Hippocampal formation (tissue), 2 donors: ENCODE measurements at places on chromosomes 6 and 20.

GRCh38 chr20:4026093-4026601, 10.8 kb upstream of the RNF24 start:
- no peak for DNase-seq

DNA sequence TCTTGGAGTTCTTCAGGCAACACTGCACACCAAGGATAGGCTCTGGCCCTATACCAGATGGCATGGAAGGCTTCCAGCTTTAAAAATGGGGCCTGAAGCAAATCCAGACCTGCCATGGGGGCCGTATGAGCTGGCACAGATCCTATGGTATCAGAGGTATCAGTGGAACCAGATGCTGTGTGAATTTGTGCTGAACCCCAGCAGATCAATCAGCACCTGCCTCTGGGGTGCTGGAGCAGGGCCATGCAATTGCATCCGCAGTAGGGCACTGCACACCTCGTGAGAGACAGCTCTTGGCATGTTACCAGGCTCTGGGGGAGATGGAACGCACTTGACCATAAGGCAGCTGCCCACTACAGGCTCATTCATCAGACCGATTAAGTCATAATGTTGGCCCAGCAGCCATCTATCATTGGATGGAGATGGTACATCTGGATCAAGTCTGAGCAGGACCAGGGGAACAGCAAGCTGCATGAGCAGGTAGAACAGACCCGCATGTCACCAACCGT, 221.5 kb downstream of the MYLK4 start:
- DNase-seq = no peak

DNA sequence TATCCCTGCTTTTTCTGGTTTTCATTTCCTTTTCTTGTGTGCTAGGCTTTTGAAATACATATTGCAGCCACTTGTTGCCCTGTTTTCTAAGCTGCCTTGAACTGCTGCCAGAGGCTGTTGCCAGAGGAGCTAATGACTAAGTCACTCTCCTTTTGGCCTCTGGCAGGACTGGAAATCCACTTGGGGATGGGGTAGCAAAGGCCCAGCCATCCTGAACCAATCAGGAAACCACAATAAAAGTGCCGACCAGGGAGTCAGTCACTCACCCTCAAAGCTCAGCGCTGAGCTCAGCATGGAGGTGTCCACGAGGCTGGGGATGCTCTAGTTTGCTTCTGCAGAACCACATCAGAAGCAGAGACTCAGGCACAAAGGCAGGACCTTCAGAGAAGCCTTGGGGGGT, 813.0 kb downstream of the DHX35 start:
- no peak for DNase-seq

DNA sequence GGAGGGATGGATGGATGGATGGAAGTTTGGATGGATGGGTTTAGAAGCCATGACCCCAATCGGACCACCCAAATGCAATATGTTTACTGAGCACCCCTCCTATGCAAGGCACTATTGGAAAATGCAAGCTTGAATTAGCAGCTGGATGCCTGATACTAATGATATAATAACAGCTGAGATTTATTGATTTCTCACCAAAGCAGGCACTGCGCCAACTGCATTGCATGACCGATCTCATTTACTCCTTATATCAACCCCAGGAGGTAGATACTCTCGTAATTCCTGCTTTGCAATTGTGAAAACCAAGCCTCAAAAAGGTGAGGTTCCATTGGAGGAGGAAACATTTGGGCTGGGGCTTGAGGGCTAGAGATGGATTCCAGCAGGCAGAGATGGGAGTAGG, 89.7 kb downstream of the KCNB1 start:
- no peak for DNase-seq

DNA sequence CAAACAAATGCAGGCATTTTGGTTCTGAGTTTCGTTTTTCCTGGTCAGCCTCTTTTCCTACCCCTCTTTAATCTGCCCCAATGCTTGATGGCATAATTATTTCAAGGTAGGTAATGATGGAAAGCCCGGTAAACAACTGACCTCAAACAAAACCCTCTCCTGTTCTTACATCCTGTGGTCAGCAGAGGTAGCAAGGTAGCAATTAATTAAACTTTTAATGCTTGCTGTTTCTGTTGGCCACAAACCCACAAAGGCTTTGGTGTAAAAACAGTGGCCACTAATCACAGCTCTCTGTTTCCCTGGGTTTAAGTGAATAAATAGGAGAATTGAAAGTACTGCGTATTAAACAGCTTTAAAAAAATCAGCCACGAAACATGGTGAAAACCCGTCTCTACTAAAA, 261.5 kb upstream of the SOX4 start:
- DNase-seq = no peak

DNA sequence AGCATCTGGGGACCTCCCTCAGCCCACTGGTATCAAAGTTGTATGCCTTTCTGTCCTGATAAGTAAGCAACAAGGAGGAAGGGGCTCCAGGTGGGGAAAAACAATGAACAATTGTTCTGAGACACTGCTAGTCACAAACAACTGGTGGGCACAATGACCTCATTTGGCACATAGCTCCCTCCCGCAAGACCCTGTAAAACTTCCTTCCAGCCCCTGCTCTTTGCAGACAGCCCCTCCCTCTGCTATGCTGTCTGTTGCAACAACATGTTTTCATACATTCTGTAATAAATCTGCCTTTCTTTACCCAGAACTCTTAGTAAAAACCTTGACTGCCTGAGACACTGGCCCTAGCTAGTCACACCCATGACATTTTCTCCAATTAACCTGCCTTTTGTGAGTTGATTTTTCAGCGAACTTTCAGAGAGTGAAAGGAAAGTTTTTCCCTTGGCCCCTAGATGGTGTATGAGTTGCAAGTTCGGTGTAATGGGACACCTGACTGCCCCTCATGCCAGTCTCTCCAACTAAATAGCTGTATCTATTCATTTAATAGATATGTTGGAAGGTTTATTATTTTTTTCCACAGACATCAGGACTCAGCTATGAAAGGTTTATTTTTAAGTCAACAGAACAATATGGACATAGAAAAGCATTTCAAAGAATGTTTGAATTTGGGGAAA, 142.3 kb upstream of the SLC22A16 start:
- no peak for DNase-seq

GRCh38 chr6:144745439-144745838, 460.3 kb downstream of the UTRN start:
- no peak for DNase-seq

GRCh38 chr20:44066645-44067606, 120.1 kb downstream of the JPH2 start:
- no peak for DNase-seq

- no peak for DNase-seq
Measured at GRCh38 chr6:123091091-123091895, 95.3 kb downstream of the CLVS2 start.

- no peak for DNase-seq
Measured at GRCh38 chr20:13857961-13858360, 73.1 kb downstream of the NDUFAF5 start.

DNA sequence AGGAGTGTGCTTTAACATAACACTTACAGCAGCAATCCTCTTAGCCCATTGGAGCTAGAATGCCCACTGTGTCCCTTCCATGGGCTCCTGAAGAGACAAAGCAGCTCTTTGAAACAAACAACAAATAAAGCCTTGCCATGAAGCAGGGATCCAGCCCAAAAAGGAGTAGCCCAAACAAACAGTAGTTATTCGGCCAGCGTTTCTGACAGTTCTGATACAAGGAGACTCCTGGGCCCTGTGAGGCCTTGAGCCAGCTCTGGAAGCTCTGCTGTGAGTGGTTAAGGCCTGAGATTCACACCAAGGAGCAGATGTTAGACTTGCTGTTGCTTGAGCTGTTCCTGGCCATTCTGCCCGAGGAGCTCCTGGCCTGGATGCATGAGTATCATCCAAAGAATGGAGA, 16.9 kb upstream of the ZSCAN16 start:
- peak; percentile 35 for DNase-seq

DNA sequence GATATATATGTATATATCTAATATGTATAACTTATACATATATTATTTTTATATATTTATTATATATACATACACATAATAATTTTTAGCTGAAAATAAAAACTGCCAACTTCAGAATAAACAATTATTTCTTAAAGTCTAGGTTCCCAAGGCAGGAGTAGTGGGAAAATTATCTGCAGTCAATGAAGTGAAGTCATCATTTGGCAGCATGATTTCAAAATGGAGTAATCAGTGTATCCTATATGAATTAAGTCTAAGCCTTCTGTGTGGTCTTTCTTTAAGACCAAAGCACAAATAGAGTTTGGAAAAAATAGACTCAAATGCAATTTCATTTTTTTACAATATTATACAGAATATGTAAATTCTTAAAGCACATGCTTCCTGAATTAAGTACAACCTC, 251.0 kb downstream of the SAMD5 start:
- no peak for DNase-seq

DNA sequence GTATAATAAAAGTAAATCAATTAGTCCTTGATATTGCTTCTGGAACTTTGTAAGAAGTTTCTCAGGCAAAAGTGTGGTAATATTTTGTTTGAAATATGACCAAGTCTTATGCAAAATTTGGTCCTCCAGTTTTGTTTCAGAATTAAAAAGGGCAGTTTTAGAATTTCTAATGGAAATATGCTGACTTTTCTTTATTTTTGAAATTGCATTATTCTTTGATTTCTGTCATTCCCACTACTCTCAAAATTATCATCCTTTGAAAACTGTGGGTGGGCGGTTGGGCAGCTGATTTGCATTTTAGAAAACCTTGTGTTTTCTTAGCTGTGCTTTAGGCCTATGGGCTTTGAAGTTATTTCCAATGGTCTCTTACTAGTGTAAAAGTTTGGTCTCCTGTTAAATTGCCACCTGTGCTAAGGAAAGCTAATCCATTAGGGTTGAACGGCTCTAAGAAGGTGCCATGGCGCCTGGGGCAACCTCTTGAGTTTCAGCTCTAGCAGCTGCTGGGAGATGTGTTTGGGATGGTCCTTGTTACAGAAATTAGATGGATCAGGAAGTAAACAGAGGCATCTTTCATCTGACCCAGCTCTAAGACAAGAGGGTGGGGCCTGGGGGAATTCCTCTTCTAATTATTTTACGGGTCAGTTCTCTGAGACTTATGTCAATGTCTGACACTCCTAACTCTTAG, 880.8 kb upstream of the SLC35B3 start:
- DNase-seq = no peak

DNA sequence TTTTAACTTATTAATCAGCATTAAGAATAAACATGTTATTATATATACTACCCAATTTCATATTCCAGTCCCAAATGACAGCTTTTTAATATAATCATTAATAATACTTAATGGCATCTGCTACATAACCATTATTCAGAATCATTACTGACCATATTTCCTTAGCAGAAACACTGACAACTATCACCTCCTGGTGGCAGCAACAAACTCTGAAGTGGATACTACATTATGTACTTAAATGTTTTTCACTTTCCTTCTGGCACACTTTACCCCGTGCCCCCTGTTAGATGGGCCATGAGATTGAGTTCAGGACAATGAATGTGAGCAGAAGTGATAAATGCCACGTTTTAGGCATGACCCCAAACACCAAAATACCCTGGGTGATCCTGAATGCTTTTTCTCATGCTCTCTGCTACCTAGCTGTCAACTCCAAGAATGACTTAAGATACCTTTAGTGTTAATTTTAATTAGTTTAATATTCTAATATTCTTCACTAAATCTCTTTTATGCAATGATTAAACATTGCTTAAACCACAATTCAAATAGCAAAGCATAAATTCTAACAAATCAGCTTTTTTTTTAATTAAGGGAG, 77.1 kb downstream of the LMBRD1 start:
- no peak for DNase-seq
